Hematopoietic multipotent progenitor cell treated with erythropoietin and hydrocortisone succinate and interleukin-3 and kit ligand, for 8 days (in vitro differentiated cells): ENCODE measurements at places on chromosomes 2 and 18.
A peak's percentile ranks its signal among the peaks of the same experiment; 100 is the strongest.

- DNase-seq: no peak
Measured at GRCh38 chr2:1940679-1941078, 196.4 kb upstream of the PXDN start.

DNA sequence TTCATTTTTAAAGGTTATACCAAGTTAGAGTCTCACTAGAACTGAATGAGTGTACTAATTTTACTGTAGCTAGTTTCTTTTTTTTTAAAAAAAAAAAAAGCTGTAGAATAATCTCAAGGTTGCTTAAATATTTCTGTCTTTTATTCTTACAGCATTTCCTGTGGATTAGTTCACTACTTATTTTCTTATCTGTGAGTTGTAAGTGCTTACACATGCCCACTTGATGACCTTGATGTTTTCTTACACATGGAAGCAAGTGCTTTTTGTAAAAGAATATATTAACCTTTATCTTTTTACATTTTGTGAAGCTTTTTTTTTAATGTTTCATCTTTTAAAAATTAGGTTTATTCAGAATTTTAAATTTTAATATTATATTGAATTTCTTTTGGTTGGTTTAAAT is 57.8 kb downstream of the MSH2 start:
- DNase-seq: no peak

DNA sequence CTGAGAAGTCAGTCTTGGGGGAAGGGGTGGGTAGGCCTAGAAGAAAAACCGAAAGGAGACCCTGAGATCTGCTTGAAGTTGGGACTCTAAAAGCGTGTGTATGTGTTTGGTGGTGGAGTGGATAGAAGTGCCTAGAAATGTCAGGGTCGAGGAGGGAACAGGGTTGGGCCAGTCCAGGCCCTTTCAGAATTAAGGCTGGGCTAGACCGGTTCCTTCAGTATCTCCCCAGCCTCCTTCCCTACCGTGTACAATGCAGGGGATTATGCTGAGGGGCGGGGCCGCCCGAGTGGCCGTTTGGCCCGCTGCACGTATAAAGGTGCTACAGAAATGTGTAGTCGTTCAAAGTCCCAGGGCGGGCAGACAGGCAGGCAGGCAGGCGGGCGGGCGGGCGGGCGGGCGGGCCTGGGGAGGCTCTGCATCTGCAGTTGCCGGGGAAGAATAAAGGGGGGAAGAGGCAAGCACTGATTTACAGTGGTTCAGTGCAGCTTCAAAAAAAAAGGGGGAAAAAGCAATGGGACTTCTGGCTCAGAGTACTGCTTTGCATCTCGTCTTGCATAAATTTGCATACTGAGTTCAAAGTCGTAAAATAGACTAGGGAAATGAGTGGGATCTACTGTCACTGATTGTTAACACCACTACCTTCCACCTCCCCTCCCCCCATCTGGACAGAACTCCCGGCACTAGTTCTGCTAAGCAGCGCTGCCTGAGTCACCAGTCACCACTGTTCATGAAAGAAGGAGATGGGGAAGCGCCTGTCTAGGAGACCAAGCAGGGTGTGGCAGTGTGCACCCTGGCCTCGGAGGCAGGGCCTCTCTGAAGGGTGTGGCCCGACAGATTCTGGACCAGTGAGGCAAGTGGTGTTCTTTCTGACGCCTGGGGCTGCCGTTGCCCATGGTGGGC is 3.6 kb downstream of the IGFBP2 start:
- peak; percentile 2 for DNase-seq

GRCh38 chr2:215755641-215756345 is 257.6 kb downstream of the MREG start:
- no peak for DNase-seq

GRCh38 chr2:65128297-65129190 is 1.4 kb downstream of the RAB1A start:
- no peak for DNase-seq

GRCh38 chr2:55604027-55604565 is 13.3 kb downstream of the PPP4R3B start:
- no peak for DNase-seq

DNA sequence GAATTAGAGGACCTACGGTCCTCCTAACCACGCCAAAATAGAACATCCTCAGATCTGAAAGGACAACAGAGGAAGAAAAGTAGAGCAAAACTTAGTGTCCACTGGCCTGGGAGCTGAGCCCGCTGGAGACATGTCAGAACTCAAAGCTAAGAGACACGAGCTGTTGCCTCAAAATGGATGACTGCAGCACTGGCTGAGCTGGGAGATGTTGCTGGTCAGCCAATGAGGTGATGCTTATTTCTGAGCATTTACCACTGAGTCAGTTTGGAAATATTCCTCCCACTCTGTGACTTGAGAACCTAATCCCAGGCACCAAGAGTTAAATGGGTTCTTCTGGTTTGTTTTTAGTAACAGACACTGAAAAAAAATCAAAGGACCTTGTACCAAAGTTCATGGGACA is 32.6 kb downstream of the FBXO15 start:
- DNase-seq: no peak

DNA sequence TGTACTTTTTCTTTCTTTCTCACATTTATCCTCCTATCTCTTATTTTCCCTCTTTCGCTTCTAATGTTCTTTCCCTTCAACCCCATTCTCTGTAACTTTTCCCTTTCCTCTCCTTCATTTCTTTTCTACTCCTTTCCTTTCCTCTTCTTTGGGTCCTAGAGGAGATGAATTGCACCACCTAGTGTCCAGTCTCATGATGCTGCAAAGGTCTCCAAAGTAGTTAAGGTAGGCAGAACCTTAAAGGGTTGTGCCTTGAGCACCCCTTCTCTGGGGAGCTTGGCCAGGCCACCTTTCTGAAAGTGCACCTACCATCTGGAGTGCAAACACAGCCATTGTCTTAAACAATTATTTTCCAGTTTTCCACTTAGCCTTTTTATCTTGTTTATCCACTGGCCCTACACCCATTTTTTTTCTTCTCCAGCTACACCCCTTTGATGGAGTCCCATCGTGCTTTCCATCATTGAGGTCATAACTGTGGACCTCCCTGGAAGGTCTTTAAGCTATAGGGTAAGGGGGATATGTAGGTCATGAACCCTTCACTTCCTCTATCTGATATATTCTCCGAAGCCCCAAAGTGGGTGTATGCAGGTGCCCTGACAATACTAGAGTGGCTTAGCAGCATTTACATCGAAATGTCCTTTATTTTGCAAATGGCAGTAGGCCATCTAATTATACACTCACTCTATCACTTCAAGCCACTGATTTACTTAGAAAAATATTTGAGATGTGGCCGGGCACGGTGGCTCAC is 155.9 kb downstream of the ESCO1 start:
- DNase-seq: peak; percentile 49

DNA sequence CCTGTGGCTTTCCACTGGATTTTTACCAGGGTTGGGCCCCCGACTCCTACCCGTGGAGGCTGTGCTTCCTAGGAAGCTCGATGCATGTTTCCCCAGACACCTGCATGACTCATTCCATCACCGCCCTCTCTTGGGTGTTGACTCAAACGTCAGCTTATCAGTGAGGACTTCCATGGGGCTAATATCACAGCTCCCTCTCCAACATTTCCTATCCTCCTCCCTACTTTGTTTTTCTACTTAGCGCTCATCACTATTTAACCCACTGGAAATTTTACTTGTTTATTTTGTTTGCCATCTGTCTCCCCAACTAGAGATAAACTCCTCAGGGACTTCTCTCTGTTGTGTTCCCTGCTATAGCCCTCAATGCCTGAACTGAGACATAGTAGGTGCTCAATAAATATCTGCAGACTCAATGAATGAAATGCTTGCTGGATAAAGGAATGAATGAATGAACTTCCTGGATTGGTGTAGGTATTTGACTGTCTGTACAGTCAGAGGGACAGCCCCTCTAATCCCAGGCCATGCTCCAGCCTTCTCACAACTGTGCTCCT is 89.7 kb upstream of the MSH2 start:
- no peak for DNase-seq

GRCh38 chr2:39023649-39024048 is 97.2 kb downstream of the SOS1 start:
- DNase-seq: no peak

GRCh38 chr2:6832596-6833299 is 33.0 kb downstream of the CMPK2 start:
- DNase-seq: no peak

DNA sequence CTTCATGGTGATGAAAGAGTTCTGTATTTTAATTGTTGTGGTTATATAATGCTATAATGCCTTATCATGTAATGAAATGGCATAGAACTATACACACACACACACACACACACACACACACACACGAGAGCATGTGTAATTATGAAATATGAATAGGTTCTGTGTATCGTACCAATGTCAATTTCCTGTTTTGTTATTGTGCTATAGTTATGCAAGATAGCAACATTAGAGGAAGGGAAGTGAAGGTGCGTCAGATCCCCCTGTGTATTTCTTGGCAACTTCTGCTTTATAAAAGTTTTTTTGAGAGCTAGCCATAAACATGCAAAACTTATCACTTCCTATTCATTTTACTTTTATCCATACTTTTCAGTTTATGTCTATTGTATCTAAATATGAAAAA is 60.7 kb upstream of the ARHGAP15 start:
- DNase-seq: no peak

GRCh38 chr2:217664761-217665160 is 338.0 kb downstream of the TNS1 start:
- no peak for DNase-seq

DNA sequence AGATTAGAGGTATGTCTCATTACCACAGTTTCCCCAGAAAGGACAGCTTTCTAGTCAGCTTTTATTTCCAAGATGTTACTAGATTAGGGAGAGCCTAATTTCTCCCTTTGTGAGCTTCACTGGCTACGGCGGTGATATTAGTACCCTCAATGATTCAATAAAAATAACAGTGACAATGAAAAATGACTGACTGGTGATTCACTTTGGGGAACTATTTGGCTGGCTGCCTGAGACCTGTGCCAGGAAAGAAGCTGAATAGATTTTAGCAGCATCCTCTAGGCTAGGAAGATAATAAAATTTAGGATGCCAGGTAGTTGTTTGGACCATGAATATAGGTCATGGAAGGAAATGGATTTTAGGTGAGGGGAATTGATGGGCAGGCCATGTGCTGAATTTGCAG is 178.7 kb downstream of the FMNL2 start:
- DNase-seq: no peak

- DNase-seq: peak; percentile 35
Measured at GRCh38 chr2:136246086-136246669, 128.2 kb upstream of the CXCR4 start.

DNA sequence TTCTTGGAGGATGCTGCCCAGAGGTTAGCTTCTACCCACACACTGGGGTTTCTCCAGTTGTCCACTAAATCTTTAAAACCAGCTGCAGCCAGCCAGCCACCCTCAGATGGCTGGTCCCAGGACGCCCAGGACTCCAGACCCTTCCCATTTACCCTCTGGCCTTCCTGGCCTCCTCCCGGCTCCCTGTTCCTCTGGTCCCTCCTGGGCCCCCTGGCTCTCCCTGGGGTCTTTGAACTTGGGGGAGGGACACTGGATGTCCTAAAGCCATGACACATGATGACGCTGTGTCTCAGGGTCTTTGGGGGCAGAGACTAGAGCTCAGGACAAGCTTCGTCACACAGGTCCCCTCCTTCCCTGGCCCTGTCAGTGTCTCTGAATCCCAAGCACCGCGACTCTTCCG is 201.1 kb upstream of the HDAC4 start:
- DNase-seq: no peak

DNA sequence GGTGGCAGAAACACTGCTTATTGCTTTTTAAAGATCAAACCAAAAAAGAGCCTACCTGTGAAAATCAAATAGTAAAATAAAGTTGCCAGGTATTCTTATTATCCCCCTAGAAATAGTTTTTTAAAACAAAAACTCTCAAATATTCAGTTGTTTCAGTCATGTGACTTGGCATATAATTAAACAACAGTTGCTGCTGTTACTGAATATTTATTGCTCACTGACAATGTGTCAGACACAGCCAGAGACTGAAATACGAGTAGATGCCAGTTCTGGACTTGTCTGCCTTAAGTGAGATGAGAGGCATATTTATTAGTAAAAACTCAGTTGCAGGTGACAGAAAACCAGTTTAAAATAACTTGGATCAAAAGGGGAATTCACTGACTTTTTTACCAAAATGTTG is 106.0 kb upstream of the RAB12 start:
- DNase-seq: no peak

DNA sequence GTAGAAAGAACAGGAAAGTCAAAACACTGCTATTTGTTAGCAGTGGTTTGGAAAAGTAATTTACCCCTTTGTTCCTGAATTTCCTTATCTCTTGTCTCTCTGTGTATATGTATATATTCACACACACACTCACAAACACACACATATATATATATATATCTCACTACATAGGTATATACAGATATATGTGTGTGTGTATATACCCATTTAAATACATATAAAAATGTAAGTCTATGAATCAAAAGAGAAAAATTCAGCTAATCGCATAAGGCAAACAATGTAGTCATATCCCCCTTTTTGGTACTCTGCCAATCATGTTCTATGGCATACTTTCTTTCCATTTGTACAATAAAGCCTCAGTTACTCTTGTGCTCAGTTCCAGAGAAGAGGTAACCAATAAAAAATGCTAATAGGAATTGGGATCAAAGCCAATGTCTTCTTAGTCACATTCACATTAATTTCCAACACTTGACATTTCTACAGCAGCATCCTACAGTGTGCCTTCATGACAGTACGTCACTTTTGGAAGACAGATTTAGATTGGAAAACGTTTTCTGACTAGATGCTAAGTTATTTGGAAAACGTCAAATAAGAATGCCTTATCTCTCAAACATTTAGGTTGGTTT is 94.6 kb downstream of the MC4R start:
- DNase-seq: no peak

- DNase-seq: no peak
Measured at GRCh38 chr18:45335282-45336043, 279.8 kb upstream of the SLC14A2 start.

DNA sequence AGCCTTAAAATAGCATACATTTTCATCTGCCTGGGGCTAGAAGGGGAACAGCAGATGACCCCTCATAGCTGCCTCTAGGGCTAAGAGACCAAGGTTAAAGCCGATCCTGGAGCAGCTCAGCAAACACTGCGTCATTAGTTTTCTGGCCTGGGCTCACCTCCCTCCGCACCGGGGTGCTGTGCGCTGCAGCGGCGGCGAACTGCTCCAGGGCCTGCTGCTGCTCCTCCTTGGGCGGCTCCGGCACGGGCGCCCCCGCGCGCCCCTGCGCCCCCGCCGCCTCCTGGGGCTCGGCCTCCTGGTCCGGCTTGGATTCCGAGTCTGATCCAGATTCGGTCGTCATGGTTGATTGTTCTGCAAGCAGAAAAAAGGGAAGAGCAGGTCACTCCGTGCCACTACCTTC is 55.0 kb downstream of the EPB41L3 start:
- no peak for DNase-seq

DNA sequence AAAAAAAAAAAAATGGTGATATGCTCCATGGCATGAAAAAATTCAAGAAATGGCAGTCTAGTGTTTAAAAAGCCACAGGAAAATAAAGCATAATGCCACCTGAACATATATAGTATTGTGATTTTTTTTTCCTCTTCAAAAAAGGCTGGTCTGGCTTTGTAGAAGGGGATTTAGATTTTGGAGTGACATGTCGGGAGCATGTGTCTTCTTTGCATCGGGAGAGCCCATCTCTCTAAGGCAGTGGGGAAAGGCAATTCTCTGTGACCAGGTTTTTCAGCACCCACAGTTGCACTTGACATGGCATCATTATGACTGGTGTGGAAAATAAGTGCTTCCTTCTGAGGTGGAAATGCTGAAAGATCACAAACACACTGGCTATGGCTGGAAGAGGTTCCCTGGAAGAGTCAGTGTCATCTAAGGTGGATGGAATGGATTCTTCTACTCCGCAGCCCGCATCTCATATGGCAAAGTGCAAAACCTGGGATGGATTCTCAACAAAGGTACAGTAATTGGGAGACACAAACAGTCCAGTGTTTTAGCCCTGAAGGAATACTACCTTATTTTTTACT is 172.5 kb downstream of the AGAP1 start:
- peak; percentile 55 for DNase-seq

GRCh38 chr18:57995331-57995730 is 48.7 kb upstream of the NEDD4L start:
- DNase-seq: peak; percentile 78
